Diencephalon (tissue), 1 donor: ENCODE measurements at places on chromosomes 5 and 9. TPM values are rescaled to one million over a fixed set of nuclear protein-coding genes. Genes with fewer than 3 reads are reported as not detected.

NR2F1-AS1 gene
- 82.4 TPM for total RNA-seq

ARHGEF28 gene
- 15.0 TPM for total RNA-seq

PCDHGA3 gene
- 7.2 TPM for total RNA-seq

KIF12 gene
- 0.92 TPM for total RNA-seq

IL13 gene
- total RNA-seq = not detected

IFNA21 gene
- not detected for total RNA-seq

ROR2 gene
- total RNA-seq = 2.3 TPM

SLC1A3 gene
- total RNA-seq = 418 TPM
